ENCODE measurements at places on chromosomes 7 and 10.
A peak's percentile ranks its signal among the peaks of the same experiment; 100 is the strongest.

DNA sequence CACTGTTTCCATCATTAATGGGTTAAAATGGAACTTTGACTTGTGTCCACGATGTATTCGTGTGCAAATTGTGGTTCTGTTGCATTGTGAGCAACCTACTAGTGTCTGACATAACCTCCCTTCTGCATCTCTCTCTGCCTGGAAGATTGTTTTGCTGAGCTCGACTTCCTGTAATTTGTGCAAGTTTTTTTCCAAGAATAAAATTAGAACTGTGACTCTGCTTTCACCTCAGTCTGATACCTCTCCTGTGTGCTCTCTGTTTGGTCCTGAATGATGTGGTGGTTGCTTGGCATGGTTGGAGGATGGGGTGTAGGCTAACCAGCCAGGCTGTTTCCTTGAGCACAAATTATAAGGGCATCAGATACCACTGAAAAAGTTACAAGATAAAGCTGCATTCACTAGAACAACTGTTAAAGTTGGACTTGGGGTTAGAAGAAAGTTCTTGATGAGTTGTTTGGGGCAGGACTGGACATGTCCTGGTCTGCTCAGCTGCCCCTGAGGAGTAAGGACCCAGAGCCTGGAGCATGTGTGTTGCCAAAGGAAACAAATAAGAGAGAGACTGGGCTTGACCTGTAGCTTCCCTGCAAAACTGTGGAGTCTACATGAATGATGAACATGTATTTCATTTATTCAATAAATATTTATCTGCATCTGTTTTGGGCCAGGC is 1.9 kb upstream of the VOPP1 start:
- H3K4me3 ChIP-seq = no peak overlapping the region
- no peak overlapping the region for H3K27ac ChIP-seq
- no peaks in the 10 kb centered on the region for H3K27me3 ChIP-seq
- H3K4me1 ChIP-seq = peaks cover 15% of the 10 kb centered on the region

- no peaks in the 10 kb centered on the region for H3K4me1 ChIP-seq
- no peak overlapping the region for H3K4me3 ChIP-seq
- no peak for DNase-seq
- no peak overlapping the region for H3K27ac ChIP-seq
- H3K36me3 ChIP-seq = no peaks in the 10 kb centered on the region
- no peaks in the 10 kb centered on the region for H3K27me3 ChIP-seq
These were observed 136.2 kb upstream of the KCNMA1 start for GRCh38 chr10:77773631-77774426.

GRCh38 chr10:7033031-7033430 is 377.8 kb downstream of the SFMBT2 start:
- no peaks in the 10 kb centered on the region for H3K27me3 ChIP-seq
- no peaks in the 10 kb centered on the region for H3K4me1 ChIP-seq
- no peak for DNase-seq
- H3K4me3 ChIP-seq = no peak overlapping the region

GRCh38 chr7:82805527-82805960 is 357.1 kb downstream of the PCLO start:
- no peaks in the 10 kb centered on the region for H3K36me3 ChIP-seq
- H3K27me3 ChIP-seq = no peaks in the 10 kb centered on the region
- no peak overlapping the region for H3K27ac ChIP-seq
- DNase-seq = no peak

DNA sequence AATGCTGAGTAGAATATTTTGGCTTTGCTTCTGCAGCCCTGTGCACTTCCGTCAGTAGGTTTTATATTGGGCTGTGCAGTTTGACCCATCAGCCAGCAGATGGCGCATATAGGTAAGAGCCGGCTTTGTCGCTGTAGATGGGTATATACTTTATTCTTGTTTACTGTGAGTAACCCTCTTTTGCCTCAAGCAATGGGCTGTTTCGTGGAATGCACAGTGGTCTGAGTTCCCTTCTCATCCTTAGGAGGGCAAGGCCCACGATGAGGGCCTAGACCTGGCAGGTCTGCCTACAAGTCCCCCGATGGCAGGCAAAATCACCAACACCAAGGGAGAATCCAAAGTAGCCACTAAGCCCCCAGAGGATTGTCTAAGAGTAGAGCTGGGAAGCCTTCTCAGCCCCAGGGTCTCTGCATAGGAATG is 1002.9 kb upstream of the KCND2 start:
- no peaks in the 10 kb centered on the region for H3K4me1 ChIP-seq
- H3K27ac ChIP-seq = no peak overlapping the region
- H3K4me3 ChIP-seq = no peak overlapping the region
- H3K27me3 ChIP-seq = no peaks in the 10 kb centered on the region

- no peaks in the 10 kb centered on the region for H3K27me3 ChIP-seq
- DNase-seq = no peak
- no peaks in the 10 kb centered on the region for H3K36me3 ChIP-seq
- H3K4me1 ChIP-seq = no peaks in the 10 kb centered on the region
- no peak overlapping the region for H3K27ac ChIP-seq
These were observed 860.9 kb downstream of the XPNPEP1 start for GRCh38 chr10:109062371-109062770.

- H3K27ac ChIP-seq = no peak overlapping the region
- peaks cover 4% of the 10 kb centered on the region for H3K36me3 ChIP-seq
- DNase-seq = no peak
- H3K4me3 ChIP-seq = no peak overlapping the region
- no peaks in the 10 kb centered on the region for H3K4me1 ChIP-seq
- no peaks in the 10 kb centered on the region for H3K27me3 ChIP-seq
These were observed 46.4 kb upstream of the RSBN1L start for GRCh38 chr7:77649716-77650349.

GRCh38 chr10:73647875-73648651 is 6.8 kb upstream of the MYOZ1 start:
- DNase-seq = no peak
- H3K27ac ChIP-seq = no peak overlapping the region
- H3K4me3 ChIP-seq = peak overlapping the region; percentile 78
- H3K27me3 ChIP-seq = no peaks in the 10 kb centered on the region

DNA sequence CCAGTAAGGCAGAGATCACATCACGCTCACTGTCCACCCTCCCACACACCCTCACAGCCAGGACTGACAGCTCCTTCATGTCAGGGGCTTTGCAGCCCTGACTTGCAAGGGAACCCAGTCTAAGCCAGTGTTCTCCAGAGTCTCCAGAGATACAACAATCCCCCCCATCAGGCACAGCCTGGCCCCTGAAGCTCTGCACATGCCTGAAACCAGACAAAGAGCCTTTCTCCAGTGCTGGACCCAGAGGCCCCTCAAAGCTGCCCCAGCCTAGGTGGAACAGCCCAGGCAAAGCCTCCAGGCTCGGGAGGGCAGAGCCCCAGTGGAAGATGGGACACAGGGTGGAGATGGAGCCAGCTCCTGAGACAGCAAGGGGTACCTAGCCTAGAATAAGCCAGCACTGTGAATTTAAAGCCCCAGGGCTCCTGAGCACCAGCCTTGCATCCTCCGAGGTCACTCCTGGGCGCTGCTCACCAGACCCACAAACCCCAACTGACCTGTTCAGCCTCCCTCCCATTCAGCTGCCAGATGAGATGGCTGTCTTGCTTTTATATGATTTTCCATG is 50.2 kb downstream of the GRID1 start:
- H3K36me3 ChIP-seq = no peaks in the 10 kb centered on the region
- H3K27ac ChIP-seq = no peak overlapping the region
- no peaks in the 10 kb centered on the region for H3K27me3 ChIP-seq
- no peak for DNase-seq
- H3K4me3 ChIP-seq = no peak overlapping the region

- no peak overlapping the region for H3K4me3 ChIP-seq
- peaks cover 26% of the 10 kb centered on the region for H3K36me3 ChIP-seq
- peak overlapping the region; percentile 78 for H3K27ac ChIP-seq
- peak; percentile 83 for DNase-seq
- H3K4me1 ChIP-seq = no peaks in the 10 kb centered on the region
- H3K27me3 ChIP-seq = peaks cover 4% of the 10 kb centered on the region
These were observed 5.5 kb downstream of the LFNG start for GRCh38 chr7:2524808-2525657.

DNA sequence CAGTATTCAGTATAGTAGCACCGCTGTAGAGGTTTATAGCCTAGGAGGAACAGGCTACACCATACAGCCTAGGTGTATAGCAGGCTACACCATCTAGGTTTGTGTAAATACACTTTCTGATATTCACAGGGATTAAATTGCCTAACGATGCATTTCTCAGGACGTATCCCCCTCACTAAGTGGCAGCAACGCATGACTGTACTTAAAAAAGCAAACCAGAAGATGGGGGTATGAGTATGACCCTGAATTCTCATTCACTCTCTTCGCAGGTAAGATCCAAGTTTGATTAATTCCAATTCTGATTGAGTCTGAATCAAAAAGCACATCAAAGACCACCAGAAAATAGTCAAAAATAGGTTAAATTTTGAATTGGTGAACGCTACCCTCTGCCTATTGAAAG is 972 bp downstream of the ORC5 start:
- no peak for DNase-seq
- H3K4me1 ChIP-seq = no peaks in the 10 kb centered on the region
- peak overlapping the region; percentile 86 for H3K4me3 ChIP-seq

GRCh38 chr10:83986800-83987199 is 152.5 kb upstream of the GHITM start:
- H3K27ac ChIP-seq = no peak overlapping the region
- H3K4me3 ChIP-seq = no peak overlapping the region
- H3K4me1 ChIP-seq = peaks cover 2% of the 10 kb centered on the region
- H3K36me3 ChIP-seq = no peaks in the 10 kb centered on the region
- no peak for DNase-seq

DNA sequence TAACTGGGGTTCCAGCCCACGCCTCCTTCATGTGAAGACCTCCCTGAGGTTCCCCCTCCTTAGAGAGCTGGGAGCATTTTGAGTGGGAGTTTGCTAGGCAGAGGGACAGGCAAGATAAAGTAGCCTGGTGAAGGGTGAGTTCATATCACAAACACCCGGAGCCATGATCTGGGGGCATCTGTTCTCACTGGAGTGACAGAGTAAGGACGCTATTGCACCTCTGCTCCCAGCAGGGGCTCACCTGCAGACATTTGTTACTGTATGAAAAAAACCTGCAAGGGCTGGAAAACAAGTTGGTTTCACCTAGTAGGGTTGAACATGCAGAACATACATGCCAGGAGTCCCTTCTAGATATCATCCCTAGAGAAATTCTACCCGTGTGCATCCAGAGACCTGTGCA is 88.4 kb downstream of the CARD11 start:
- H3K27ac ChIP-seq = no peak overlapping the region
- no peaks in the 10 kb centered on the region for H3K36me3 ChIP-seq
- no peak for DNase-seq
- no peak overlapping the region for H3K4me3 ChIP-seq

DNA sequence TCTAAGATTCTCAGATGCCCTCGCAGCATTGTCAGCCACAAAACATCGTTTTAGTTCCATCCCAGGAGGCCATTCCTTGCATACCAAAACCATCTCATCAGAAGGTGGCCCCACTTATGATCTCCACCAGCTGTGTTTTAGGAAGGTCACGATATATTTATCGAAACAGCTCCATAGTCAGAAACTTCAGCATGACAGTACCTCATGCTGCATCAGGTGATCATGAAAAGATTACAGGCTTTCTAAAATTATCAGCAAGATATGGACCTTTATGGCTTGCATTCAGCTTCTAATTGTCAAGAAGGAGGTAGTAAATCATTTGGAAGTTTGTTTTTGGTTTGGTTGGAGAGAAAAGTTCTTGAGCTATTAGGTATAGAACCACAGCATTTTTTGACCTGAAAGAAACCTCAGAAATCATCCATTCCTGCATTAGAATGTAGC is 20.0 kb downstream of the JAZF1 start:
- DNase-seq = no peak
- H3K4me1 ChIP-seq = 0 out of 2 replicates have a peak, but pooled peaks cover 2% of the 10 kb centered on the region

DNA sequence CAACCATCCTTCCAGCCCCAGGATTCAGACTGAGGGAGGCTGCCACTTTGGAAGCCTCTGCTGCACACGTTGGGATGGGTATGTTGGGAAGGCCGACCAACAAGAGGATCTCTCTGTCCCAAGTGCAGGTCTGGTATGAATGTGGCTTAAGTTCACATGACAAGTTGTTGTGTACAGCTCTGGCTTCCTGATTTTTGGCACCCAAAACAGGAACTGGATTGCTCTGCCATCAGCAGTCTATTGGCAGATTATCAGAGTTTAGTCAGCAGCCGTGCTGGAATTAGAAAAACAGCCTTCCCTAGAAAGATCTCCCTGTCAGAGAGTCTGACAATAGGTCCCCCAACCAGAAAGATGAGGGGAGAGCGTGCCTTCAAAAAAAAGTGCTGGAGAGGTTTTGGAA is 66.9 kb downstream of the GOLGA7B start:
- H3K4me1 ChIP-seq = peaks cover 3% of the 10 kb centered on the region
- H3K27me3 ChIP-seq = no peaks in the 10 kb centered on the region
- no peak overlapping the region for H3K4me3 ChIP-seq
- no peak for DNase-seq
- H3K27ac ChIP-seq = no peak overlapping the region
- H3K36me3 ChIP-seq = no peaks in the 10 kb centered on the region

- no peak overlapping the region for H3K4me3 ChIP-seq
- no peak overlapping the region for H3K27ac ChIP-seq
- no peaks in the 10 kb centered on the region for H3K27me3 ChIP-seq
These were observed 57.3 kb upstream of the CCDC71L start for GRCh38 chr7:106717955-106718871.

GRCh38 chr7:90604383-90604782 is 8.3 kb downstream of the CDK14 start:
- no peak for DNase-seq
- H3K4me1 ChIP-seq = no peaks in the 10 kb centered on the region
- no peaks in the 10 kb centered on the region for H3K36me3 ChIP-seq
- H3K27me3 ChIP-seq = no peaks in the 10 kb centered on the region

GRCh38 chr10:31219306-31219705 is 99.7 kb upstream of the ZEB1 start:
- H3K4me3 ChIP-seq = no peak overlapping the region
- H3K4me1 ChIP-seq = no peaks in the 10 kb centered on the region
- no peak overlapping the region for H3K27ac ChIP-seq
- no peaks in the 10 kb centered on the region for H3K27me3 ChIP-seq

DNA sequence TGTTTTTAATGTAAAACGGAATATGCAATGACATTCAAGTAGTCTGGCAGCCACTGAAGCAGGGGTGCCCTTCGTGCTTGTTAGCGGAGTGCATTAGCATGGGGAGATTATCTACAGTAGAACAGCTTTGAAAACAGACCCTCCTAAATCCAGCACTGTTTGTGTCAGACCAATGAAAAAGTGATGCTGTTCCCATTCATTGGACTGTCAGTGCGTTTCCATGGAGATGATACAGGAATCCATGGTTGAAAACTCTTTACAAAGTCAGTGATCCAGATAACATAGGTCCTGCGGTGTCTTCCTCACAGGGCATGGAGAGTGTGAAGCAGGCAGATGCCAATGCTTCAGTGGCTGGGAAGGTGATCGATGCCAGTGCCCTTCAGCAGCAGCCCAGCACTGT is 73.6 kb downstream of the ITGB8 start:
- no peak overlapping the region for H3K27ac ChIP-seq
- H3K4me1 ChIP-seq = no peaks in the 10 kb centered on the region
- H3K4me3 ChIP-seq = no peak overlapping the region
- H3K27me3 ChIP-seq = no peaks in the 10 kb centered on the region

GRCh38 chr7:144133307-144133706 is 10.3 kb downstream of the OR2A14 start:
- no peaks in the 10 kb centered on the region for H3K36me3 ChIP-seq
- no peak overlapping the region for H3K27ac ChIP-seq
- H3K4me3 ChIP-seq = no peak overlapping the region
- DNase-seq = no peak
- H3K4me1 ChIP-seq = no peaks in the 10 kb centered on the region
- H3K27me3 ChIP-seq = no peaks in the 10 kb centered on the region

Measured in H1 (cell line).